ENCODE measurements at places on chromosomes 2 and 18.

GRCh38 chr18:24112464-24112863 is 26.4 kb upstream of the CABYR start:
- no peak for DNase-seq

DNA sequence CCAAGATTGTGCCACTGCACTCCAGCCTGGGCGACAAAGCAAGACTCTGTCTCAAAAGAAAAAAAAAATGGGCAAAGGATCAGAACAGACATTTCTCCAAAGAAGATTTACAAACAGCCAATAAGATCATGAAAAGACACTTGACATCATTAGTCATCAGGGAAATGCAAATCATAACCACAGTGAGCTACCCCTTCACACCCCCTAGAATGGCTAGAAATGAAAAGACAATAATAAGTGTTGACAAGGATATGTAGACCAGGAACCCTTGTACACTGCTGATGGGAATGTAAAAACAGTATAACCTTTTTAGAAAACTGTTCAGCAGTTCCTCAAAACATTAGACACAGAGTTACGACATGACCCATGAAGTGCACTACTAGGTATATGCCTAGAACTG is 18.4 kb upstream of the MTERF4 start:
- DNase-seq = no peak

GRCh38 chr2:223050900-223051504 is 988 bp upstream of the KCNE4 start:
- no peak for DNase-seq

- DNase-seq = no peak
Observed at GRCh38 chr2:137937778-137938177, 26.5 kb upstream of the HNMT start.

- DNase-seq = no peak
Observed at GRCh38 chr2:166042356-166042755, 85.5 kb downstream of the SCN1A start.
